ENCODE measurements at places on chromosomes 1 and 21.

DNA sequence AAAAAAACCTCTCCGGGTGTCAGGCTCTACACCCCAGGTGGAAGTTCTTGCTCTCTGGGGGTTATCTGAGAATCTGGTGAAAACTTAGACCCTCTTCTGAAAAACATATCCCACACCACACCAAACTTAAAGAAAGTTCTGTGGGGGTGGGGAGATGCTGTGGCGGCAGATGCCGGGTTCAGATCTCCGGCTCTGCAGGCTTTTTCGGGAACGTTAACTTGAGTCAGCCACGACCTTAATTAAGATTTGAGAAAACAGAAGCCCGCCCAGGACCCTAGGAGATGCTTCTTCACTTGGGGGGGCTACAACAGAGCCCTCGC is 2.3 kb downstream of the RCC2 start:
- no peak for ATAC-seq

DNA sequence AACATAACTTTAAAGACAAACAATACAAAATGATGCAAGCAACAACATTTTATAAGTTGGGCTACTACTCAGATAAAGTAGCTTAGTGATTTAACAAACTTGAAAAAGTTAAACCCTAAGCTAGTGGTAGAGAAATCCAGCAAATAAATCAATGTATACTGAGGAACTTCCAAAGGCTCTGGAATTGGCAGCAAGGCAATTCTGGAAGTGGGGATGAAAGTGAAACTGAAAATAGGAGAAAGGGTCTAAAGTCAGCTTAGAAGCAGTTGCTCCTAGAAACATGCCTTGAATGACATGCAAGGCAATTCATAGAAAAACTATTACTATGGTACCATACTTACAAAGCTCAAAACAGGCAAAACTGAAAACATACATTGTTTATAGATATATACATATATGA is 90.0 kb upstream of the CAMK1G start:
- ATAC-seq: no peak

DNA sequence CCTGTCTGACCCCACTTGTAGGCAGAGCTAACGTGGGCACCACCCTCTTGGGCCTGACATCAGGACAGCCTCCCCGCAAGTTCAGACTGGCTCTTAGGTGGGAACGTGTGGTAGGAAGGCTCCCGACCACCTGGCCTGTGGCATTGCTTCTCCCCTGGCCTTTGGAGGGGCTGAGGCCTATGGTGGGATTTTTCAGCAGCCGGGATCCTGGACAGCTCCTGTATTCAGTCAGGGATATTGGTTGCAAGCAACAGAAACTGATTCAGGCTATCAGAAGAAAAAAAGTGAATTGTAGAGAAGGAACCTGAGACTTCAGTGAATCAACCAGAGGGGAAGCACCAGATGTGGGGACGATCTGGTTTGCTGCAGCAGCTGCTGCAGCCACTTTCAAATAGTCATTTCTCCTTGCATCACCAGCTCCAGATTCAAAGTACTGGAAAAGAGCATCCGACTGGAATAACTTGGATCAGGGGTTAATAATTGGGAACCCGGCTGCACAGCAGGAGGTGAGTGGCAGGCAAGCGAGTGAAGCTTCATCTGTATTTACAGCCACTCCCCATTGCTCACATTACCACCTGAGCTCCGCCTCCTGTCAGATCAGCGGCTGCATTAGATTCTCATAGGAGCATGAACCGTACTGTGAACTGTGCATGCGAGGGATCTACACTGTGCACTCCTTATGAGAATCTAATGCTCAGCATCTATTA is 5.9 kb downstream of the RNF186 start:
- peak; percentile 66 for ATAC-seq

- ATAC-seq: no peak
These were observed 598.8 kb downstream of the PLPP3 start for GRCh38 chr1:55980582-55980981.

- ATAC-seq: no peak
These were observed 872 bp downstream of the GPBP1L1 start for GRCh38 chr1:45685308-45686014.

- peak; percentile 24 for ATAC-seq
These were observed 4.8 kb downstream of the FAM3B start for GRCh38 chr21:41321211-41321907.

DNA sequence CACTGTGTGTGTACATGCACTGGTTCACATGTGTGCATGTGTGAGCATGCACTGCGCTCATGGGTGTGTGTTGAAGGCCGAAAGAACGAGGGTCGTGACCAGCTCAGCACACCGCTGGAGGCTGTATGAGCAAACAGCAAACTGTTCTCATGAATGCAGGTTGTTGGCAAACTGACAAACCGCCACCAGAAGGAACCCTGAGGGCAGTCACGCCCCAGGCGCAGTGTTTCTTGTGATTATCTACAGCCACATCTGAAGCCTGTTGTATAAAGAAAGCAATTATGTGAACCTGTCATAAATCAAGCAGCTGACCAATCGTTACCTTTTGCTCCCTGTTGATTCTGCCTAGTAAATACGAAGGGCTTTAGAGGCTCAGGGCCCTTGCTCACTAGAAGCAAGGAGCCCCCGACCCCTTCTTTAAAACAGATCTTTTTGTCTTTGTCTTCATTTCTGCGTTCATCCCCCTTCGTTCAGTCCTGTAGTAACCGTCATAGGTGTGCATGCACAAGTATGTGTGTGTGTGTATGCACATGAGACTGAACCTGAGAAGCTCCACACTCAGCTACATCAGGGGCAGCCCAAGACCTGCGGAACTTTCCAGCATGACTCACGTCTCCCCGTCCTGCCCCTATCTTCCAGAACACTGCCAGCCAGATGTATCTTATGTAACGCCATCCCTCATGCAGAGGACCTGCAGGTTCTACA is 16.8 kb upstream of the RIPK4 start:
- peak; percentile 52 for ATAC-seq

DNA sequence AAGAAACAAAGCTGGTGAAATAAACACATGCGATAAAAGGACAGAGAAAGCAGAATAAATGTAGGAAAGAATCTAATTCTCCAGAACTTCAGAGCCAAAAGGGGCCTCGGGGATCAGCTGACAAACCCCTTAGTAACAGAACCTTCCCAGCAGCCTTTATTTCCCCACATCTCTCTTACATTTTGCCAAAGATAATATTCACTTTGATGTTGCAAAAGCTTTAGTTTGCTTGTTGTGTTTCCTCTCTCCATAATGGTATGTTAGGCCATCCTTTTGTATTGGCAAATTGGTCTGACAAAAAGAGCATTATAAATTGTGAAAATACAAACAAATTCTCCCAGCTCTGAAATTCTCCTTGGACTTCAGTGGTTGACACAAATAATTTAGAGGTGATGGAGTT is 54.9 kb downstream of the OPTC start:
- ATAC-seq: no peak

DNA sequence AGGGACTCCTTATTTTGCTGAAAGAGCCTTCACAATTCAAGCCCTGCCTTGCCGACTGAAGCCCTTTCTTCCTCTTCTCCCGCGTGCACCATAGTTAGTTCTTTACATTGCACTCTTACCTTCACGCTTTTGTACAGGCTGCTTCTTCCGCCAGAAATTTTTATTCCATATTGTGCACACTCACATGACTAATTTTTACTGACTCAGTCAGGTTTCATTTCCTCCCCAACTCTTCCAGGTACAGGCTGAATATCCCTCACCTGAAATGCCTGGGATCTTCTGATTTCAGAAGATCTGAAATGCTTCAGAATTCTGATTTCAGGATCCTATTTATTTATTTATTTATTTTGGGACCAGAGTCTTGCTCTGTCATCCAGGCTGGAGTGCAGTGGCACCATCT is 172.8 kb downstream of the ZNF281 start:
- no peak for ATAC-seq

- ATAC-seq: no peak
These were observed 77.9 kb downstream of the PSMG1 start for GRCh38 chr21:39105341-39105765.

DNA sequence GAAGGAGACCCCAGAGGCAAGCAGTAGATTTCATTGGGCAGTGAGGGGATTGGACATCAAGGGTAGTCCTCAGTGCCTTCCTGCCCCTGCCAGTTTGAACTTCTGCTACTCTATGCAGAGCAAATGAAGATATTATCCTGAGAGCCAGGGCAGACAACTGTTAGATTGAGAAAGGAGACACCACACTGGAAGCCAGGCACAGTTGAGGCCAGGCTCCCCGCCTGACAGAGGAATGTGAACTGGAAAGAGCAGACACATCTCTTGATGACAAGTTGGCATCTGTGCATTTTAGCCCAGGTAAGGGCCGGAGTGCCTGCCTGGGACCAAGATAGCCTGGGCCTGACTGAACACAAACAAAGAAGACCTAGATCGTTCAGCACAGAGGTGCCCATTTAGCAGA is 16.0 kb downstream of the SH3BGR start:
- ATAC-seq: no peak

GRCh38 chr1:60958001-60958400 is 124.4 kb upstream of the NFIA start:
- ATAC-seq: no peak

DNA sequence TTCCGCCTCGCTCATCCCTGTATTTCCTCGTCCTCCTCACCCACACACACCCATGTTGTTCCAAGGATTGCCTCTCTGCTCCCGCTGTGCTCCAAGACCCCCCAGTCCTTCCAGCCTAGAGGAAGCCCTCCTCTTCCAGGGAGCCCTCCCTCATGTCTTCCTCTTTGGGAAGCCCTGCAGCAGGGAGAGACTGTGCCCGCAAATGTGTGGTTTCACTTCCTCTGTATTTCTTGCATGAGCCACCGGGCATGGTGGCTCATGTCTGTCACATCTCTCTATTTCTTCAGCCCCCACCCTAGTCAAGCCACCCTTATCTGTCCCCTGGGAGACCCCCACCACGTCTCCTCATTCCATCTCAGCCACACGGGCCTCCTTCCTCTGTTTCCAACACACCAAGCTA is 57.5 kb upstream of the PAX7 start:
- no peak for ATAC-seq

DNA sequence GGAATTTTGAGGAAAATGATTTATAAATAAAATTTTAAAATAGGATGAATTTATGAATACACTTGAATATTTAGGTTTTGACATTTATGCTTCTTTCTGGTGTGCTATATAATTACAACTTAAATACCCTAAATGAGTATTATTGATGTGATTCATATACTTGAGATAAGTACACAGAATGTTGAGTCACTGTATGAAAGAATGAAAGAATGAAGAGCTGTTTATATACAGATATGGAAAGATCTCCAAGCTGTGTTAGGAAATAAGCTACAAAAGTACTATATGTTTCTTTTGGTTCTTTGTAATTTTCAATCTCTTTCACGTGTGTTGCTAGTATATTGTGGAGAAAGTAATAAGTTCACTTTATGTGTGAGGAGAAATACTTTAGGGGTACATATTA is 147.2 kb downstream of the RASAL2 start:
- no peak for ATAC-seq

- peak; percentile 84 for ATAC-seq
These were observed 145.2 kb downstream of the TNR start for GRCh38 chr1:175597969-175598765.

DNA sequence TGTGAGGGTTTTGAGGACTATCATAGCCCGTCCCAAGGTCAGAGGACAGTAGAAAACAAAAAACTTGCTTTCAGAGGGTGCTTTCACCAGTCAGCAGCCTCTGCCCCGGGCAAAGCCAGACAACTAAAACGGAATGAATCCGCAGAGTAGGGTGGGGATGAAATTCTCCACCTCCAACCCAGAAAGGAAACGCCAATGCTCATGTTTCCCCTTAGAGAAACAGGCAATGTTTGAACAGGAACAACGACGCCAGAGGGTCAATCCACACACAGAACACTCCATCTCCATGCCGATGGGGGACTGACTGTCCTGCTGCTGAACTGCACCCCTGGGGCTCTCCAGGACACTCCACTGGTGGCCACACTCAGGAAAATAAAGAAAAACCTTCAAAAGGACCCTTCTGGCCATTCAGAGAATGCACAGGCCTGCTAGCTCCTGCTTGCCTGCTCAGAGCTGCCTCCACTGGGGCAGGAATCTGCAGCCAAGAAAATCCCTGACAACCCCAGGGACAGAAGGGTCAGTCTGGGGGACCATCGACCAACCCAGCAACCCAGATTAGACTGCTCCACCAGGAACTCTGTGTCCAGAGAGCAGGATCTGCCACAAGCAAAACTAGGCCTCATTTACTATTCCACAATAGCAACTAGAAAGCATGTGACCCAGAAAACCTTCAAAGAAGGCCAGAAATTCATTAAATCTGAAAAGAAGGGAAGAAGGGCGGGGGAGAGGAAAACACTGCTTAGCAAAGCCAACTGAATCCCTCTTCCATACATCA is 116.0 kb downstream of the TOMM20 start:
- peak; percentile 0 for ATAC-seq

DNA sequence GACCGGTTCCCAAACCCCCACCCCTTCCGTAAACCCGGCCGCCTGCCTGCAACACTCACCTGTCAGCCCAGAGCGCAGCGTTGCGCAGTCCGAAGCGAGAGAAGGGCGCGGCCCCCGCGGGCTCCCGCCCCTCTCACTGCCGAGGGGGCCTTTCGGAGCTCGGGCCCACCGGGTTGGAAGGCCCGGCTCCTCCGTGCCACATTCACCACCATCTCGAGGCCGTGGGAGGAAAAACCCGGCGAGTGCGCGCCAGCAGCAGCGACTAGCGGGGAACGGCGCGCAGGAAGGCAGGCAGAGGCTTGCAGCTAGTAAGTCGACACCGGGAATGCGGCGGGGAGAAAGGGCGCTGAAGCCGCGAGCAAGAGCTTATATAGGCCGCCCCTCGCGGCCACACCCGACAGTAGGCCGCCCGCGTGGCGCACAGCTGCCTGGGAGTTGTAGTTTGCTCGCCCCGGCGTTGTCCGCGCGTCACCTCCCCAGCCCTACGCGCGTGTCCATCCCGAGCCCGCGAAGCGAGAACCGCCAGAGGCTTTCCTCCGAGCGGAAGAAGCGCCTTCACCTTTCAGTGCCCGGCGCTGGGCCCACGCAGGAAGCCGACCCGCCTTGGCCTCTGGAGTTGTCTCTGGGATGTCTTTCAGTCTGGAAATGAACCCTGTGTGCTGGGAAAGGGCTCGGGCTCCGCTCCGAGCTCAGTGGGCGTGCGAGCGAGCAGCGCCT is 10.4 kb upstream of the RAB42 start:
- peak; percentile 93 for ATAC-seq

- no peak for ATAC-seq
These were observed 47.6 kb upstream of the SAMD13 start for GRCh38 chr1:84253891-84254290.

DNA sequence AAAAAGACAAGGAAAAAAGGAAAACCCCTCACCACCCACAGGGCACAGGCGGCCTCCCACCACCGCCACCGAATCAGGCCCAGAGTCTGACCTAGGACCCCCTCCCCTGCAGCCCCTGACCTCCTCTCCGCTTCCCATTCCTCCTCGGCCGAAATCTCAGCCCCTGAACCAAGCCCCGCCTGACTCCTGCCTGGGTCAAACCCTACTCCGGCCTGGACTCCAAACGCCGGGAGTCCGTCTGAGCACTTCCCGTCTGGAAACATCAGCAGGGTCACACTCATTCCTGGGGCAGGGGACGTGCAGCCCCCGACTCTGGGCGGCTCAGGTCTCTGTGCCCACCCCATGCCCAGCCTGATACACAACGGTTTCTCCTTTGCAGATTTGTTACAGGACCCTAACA is 26.4 kb upstream of the SUMO3 start:
- no peak for ATAC-seq
